B cell (primary cell): ENCODE measurements at places on chromosomes 3 and 15. TPM values are rescaled to one million over a fixed set of nuclear protein-coding genes. Genes with fewer than 3 reads are reported as not detected.

SAXO2 gene
- total RNA-seq: 25.0 and 30.2 TPM in 2 replicates

INAFM2 gene
- total RNA-seq: 5.3 and 7.0 TPM in 2 replicates

SLCO3A1 gene
- 0.99 and 1.00 TPM in 2 replicates for total RNA-seq

GRCh38 chr3:89114841-89115223, 7.4 kb downstream of the EPHA3 start:
- no peak for DNase-seq

- no peak for DNase-seq
These were observed 288.5 kb upstream of the WNT5A start for GRCh38 chr3:55775366-55776154.

CHRNA7 gene
- not detected in 2 replicates for total RNA-seq

GRCh38 chr3:110738531-110738930, 333.1 kb upstream of the NECTIN3 start:
- DNase-seq: no peak

- no peak for DNase-seq
These were observed 73.7 kb downstream of the CEP63 start for GRCh38 chr3:134559591-134559990.

DNA sequence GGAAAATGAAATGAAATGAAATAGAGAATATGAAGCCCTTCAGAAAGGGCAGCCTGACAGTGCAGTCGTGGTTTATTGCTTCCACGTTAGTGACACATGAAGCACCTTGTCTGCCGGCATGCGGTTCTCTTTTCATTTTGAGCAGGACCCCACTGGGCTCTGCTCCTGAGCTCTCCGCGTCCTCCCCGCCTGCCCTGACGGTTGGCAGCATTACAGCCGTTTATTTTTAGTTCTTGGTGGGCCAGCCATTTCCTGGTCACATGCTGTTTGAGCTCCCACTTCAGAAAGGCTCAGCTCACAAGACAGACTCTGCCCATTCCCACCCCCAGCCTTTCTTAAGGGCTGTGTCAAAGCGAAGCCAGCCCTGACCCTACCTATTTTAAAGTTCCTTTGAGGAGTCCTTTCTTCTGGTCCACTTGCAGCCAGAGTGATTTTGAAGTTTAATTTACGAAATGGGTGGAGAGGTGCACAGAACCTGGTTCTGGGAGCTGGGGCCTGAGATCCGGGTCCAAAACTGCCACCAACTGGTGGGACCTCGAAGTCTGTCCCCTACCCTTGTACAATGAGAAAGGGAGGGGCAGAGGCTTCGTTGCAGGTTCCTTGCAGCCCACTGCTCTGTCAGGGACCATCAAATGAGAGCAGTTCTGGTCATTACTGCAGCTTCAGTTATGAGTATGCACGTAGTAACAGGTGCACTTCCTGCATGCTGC, 60.1 kb downstream of the MGLL start:
- DNase-seq: peak; percentile 34

DNA sequence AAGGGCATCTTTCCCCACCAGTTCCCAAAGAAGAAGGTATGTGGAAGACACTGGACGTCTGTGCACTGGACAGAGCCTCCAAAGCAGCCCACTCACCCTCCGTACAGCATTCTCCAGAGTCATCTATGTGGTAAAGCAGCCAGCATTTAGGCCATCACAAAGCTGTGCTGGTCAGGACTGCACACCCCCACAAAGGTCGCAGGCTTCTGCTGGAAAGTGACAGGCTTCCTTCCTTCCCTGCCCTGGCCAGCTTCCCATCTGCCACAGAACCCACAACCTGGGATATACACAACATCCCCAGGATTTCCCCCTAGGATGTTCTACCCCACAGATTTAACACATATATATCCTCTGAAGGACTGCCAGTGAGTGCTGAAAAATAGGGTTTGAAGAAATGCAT, 64.6 kb upstream of the GALNT15 start:
- DNase-seq: no peak

UMPS gene
- total RNA-seq: 21.4 and 25.1 TPM in 2 replicates

MAP1A gene
- 0.07 and 0.17 TPM in 2 replicates for total RNA-seq

DNA sequence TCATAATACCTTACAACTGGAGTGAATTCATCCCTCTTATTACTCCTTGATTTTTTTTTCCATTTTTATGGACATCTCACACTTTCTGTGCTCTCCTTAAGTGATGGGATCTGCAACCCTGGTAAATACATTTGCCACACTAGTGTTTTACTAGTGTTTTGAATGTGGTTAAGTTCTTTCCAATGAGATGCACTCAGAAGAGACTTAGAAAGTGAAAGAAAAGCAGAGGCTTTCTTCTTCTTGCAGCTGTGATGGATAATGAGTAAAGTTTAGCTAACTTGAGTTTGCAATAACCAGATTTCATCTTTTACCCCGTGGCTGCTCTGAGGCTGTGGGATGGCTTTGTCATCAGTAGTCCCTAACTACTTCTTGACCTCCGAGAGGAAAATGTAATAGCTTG, 1248.4 kb downstream of the NSUN3 start:
- DNase-seq: no peak

CLDN18 gene
- total RNA-seq: not detected in 2 replicates

DNA sequence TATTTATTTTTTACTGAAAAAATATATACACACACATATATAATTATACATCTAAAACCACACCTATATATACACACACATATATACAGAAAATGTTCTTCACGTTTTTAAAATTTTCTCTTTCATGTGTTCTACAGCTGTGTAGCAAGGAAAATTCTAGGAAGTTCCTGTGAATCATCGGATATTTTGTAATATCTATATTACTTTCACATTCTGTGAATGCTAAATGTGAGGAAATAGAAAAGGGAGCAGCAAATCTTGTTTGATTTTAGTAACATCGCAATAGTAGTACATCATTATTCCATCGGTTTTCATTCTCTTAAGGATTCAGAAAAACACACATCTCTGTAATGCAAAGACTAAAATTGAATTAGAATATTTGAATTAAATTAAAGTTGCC, 836.8 kb upstream of the NECTIN3 start:
- DNase-seq: no peak

GRCh38 chr3:58708116-58708791, 41.7 kb upstream of the FAM3D start:
- no peak for DNase-seq

SPTBN5 gene
- total RNA-seq: 0.68 and 1.4 TPM in 2 replicates

- no peak for DNase-seq
These were observed 143.6 kb upstream of the BHLHE40 start for GRCh38 chr3:4835616-4836043.

SLC27A2 gene
- total RNA-seq: 0.41 and 0.49 TPM in 2 replicates

DNA sequence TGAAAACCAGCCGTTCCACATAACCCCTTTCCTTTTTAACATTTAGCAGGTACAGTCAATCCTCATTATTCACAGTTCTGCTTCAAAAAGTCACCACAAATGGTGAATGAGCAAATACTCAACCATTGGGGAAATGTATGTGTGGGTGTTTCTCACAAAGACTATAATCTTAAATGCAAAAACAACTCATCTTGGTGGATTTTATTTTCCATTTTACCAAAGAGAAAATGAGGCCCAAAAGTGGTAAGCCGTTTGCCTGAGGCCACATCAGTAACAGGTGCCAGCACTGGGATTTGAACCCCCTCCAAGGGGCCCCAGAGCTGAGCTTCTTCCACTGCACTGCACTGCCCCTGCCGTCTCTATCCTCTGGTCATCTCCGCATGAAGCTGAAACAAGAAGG, 208.8 kb downstream of the OSBPL10 start:
- DNase-seq: no peak

VPS39 gene
- total RNA-seq: 145 and 149 TPM in 2 replicates

GRCh38 chr3:113204371-113204770, 7.0 kb upstream of the BOC start:
- DNase-seq: no peak

EPHB1 gene
- total RNA-seq: 0.87 TPM in 1 of 2 replicates, not detected in the other
